NCI-H1092 (cell line): ENCODE measurements at places on chromosomes 3 and 15.

- DNase-seq: no peak
These were observed 74.7 kb downstream of the RASA2 start for GRCh38 chr3:141561426-141562034.

- no peak for DNase-seq
These were observed 166.9 kb upstream of the IL12A start for GRCh38 chr3:159821736-159822135.

GRCh38 chr3:72255191-72255590 is 470.2 kb upstream of the PROK2 start:
- no peak for DNase-seq

GRCh38 chr15:84855136-84855535 is 29.3 kb upstream of the SLC28A1 start:
- no peak for DNase-seq

DNA sequence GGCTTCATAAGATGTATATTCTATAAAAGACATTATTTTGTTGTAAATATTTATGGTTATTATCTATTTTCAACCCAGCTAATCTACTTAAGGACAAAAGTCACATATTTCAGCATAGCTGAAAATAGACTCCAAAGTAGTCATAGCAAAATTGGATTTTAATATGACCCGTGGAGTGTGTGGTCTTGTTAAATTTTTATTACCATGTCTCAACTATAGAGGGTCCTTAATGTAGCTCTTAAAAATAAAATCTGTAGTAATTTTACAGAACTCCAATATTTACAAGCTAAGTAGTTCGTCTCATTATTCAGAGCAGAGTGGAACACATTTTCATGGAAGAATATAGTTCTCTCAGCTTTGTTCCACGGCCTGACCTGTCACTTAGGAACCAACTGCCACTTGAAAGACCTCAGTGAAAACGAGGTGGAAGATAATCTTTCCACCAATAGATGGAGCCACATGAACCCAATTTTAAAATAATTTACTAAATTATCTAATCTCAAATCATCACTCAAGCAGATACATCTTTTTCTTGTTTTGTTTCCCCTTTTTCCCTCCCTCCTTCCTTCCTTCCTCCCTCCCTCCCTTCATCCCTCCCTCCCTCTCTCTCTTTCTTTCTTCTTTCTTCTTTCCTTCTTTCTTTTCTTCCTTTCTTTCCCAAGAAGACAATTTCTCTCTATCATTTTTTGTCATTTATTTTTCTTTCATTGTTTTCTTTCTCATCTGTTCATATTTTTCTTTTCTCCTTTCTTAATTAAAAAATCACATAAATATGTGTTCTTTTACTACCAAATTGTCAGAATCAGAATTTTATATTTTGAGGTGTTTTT is 97.2 kb downstream of the CLDN1 start:
- no peak for DNase-seq

DNA sequence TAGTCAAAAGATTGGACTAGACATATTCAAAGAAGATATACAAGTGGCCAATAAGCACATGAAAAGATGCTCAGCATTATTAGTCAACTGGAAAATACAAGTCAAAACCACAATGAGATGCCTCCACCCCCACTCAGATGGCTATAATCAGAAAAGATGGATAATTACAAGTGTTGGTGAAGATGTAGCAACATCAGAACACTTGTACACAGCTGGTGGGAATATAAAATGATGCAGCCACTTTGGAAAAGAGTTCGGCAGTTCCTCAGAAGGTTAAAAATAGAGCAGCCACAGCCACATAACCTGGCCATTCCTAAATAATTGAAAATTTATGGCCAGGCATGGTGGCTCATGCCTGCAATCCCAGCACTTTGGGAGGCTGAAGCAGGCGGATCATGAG is 38.4 kb downstream of the HEG1 start:
- DNase-seq: no peak

- DNase-seq: no peak
These were observed 19.9 kb downstream of the KLF13 start for GRCh38 chr15:31346367-31347066.

DNA sequence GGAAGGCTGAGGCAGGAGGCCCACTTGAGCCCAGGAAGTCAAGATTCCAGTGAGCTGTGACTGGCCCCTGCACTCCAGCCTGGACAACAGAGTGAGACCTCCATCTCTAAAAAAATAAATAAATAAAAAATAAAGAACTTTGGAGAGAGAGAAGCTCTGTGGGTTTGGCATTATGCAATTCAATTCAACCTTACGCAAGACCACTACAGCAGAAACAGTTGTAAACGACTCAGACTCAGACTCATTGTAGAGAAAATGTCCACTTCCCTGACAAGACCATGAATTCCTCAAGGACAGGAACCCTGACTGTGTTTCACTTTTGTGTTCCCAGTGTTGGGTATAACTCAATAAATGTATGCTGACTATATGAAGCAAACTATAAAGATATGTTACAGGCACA is 90.3 kb upstream of the C3orf80 start:
- DNase-seq: no peak
